ENCODE measurements at places on chromosomes 2 and 18. TPM values are rescaled to one million over a fixed set of nuclear protein-coding genes. Genes with fewer than 3 reads are reported as not detected.

DSG3 gene
- total RNA-seq = not detected

ZNF513 gene
- 17.0 TPM for total RNA-seq

SERPINB7 gene
- total RNA-seq = 0.53 TPM

FHOD3 gene
- 33.3 TPM for total RNA-seq

DSG1 gene
- total RNA-seq = 0.04 TPM

WDR35 gene
- total RNA-seq = 16.4 TPM

FBLN7 gene
- 2.3 TPM for total RNA-seq

HJURP gene
- 0.71 TPM for total RNA-seq

ZAP70 gene
- 4.5 TPM for total RNA-seq

SLC30A3 gene
- not detected for total RNA-seq

CFAP53 gene
- total RNA-seq = 0.98 TPM

DNA sequence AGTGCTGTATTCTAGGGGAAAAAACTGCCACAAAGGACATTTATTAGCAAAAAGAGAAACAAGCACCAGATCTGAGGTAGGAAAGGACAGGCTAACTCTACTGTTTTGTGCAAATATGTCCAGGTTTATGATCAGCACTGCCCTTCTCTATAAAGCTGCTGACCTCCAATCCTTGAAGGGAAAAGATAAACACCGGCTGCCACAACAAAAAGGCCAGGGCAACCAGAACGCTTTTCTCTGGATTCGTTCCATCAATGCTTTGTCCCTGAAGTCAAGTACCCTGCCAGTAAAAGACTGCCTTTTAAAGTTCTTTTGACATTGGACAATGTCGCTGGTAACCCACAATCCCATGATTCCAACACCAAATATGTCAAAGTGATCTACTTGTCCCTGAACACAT lies 21.0 kb downstream of the SMAD2 start:
- no peak for DNase-seq

DNA sequence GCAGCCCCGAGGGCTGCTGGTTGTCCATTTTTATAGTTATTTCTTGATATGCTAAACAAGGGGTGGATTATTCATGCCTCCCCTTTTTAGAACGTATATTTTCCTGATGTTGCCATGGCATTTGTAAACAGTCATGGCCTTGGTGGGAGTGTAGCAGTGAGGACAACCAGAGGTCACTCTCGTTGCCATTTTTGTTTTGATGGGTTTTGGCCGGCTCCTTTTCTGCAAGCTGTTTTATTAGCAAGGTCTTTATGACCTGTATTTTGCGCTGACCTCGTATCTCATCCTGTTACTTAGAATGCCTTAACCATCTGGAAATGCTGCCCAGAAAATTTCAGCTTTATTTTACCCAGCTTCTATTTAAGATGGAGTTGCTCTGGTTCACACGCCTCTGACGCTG lies 825.8 kb upstream of the CDH2 start:
- DNase-seq = no peak

DNA sequence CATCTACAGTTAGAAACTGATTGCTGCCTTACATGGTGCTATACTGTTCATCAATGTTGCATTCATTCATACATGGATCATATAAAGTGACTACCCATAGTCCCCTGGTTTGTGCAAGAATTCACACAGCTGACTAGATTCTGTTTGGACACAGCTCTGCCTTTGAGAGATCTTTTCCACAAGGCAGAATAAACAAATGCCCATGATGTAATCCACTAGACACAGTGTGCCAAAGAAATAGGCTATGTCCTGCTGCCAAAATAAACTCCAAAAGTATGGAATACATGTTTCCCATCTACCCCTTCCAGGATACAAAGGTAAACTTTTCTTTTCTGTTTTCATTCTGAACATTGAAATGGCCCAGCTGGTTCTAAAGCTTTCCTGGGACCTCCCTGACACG lies 269.4 kb upstream of the CHAC2 start:
- no peak for DNase-seq

DNA sequence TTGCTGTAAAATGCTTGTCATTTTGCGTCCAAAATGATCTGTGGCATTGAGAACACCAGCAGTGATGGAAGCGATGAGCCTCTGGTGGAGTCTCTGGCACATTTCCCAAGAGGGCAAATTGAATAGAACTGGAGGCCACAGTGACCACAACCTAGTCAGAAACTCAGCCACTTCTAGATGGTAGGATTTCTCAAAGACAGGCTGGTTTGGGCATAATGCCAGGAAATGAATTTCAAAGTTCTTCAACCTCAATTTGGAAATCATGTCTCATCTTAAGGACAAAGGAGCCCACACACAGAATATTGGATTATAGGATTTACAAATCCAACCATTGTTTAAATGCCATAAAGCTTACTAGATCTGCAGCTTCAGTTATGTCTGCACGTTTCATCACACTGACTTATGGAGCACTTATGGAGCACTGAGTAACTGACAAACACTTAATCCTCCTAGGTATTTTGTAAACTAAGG lies 132.1 kb downstream of the COL6A3 start:
- DNase-seq = no peak

GRCh38 chr18:78861116-78861515 lies 118.5 kb upstream of the SALL3 start:
- DNase-seq = no peak

DNA sequence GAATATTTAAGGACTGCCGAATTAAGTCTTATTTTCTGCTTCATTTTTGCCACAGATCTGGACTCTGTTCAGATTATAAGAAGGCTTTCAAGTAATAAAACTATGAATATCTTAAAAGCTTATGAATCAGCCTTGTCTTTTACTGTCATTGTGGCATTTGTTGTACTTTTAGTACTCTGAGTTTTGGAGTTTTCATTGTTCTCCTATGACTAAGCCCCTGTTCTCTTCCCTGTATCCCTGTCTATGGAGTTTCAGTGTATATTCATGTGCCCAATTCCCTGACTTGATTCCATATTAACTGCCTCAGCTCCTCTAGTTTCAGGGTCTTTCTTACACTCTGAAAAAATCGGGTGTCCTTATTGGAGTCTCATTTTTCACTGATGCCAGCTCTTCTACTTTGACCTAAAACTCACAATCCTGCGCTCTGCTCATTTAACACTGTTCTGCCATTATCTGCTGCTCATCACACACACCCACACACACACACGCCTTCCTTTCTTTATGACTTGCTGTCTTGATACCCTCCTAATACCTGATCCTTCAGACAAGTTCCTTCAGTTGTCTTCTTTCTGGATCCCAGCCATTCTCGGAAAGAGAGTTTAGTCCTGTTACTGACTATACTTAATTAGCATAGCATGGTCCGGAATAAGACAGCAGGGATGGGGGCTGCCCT lies 511.8 kb downstream of the CPS1 start:
- no peak for DNase-seq

GRCh38 chr2:69077252-69077950 lies 64.4 kb downstream of the ANTXR1 start:
- DNase-seq = no peak
